ENCODE measurements at places on chromosomes 12 and 14.

DNA sequence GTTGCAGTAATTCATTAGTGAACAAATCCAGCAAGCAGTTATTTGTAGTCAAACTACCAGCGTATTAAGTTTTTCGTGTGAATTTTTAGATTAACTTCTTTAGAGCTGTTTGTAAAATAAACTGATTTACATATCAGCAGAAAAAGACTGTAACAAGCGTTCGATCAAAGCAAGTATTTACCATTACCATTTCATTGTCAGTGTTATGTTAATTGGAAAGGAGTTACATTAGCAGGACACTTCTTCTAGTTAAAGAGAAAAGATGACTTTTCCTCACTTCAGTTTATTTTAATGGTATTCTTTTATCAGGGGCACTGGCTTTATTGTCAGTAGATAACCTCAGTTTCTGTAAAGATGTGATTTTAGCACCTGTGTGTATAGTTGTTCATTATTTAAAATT is 151.1 kb upstream of the AEBP2 start:
- no peak for DNase-seq

DNA sequence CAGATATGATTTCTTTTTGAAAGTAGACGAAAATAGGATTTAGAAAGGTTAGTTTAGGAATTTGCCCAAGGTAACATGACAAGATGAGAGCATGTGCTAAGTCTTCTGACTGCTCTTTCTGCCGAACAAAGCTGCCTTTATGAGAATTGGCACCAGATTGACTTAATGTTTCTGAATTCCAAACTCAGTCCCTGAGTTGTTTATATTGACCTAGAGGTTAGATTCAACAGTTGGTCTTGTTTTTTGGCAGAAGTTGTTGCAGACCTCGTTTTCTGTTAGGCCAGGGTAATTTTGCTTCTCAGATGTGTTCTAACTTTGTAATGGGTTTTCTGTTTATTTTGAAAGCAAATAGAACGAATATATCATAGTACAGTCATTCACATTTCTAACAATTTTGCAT is 61.5 kb upstream of the LRTM2 start:
- DNase-seq = no peak

- DNase-seq = no peak
These were observed 9.2 kb downstream of the ABHD4 start for GRCh38 chr14:22607291-22607690.

DNA sequence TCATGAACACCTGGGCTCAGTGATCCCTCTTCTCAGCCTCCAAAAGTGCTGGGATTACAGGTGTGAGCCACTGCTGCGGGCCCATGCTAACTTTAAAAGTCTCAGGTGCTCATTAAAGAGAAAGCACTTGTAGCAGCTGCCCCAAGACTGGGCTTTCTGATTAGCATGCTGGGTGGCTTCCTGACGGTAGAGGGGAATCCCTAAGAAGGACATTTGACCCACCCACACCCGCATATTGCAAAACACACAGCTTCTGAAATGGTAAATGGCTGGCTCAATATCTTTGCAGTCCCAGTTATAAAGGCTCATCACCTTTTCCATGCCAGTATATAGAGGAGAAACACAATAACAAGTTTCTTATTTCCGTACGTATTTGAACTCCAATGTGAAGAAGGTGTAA is 19.3 kb upstream of the BICD1 start:
- no peak for DNase-seq

- no peak for DNase-seq
These were observed 16.7 kb downstream of the OSBPL8 start for GRCh38 chr12:76542908-76543307.

DNA sequence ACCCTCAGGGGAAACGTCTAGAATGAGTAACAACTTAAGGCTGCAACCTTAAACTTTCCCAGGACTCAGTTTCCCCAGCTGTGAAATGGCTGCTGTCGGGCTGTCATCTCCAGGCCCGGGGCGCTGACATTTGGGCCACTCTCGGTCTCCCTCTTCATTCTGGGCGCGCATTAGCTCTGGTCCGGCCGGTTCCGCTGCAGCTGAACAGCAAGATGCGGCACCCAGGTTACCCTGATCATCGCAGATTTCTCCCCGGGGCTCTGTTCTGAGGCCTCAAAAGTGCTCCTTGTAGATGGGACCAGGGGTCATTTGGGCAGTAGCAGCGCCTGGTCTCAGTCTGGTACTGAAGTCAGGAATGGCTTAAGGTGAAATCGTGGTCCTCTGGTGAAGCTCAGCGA is 890 bp upstream of the BCL7A start:
- no peak for DNase-seq

DNA sequence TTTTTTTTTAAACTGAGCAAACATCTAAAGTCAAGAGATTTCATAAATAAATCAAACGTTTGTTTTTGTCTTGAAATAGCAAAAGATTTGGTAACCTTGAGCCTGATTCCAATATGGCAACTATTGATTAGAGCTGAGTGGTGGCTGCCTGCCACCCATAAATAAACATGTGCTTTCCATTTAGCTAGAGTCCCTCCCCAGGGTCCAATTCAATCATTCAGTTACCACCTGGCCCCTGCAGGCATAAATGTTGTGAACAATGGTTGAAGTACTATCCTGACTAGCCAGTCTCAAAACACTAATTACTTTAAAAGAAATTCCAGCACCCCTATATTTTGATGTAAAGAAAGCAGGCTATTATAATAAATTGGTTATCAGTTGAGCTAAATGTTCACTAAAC is 129.7 kb upstream of the GRIP1 start:
- no peak for DNase-seq

Data from astrocyte (in vitro differentiated cells and primary cell).